ENCODE measurements at places on chromosomes 12 and 14.

DNA sequence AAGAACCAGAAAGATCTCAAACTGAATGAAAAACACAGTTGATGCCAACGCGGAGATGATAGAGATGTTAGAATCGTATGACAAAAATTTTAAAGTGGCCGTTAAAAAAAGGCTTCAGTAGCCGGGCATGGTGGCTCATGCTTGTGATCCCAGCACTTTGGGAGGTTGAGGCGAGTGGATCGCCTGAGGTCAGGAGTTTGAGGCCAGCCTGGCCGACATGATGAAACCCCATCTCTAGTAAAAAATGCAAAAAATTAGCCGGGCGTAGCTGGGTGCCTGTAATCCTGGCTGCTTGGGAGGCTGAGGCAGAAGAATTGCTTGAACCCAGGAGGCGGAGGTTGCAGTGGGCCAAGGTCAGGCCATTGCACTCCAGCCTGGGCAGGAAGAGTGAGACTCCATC lies 5.4 kb upstream of the ACVRL1 start:
- DNase-seq: no peak

GRCh38 chr14:37145395-37145794 lies 27.0 kb downstream of the SLC25A21 start:
- DNase-seq: no peak

- peak; percentile 6 for DNase-seq
Measured at GRCh38 chr12:23834076-23834475, 115.4 kb downstream of the SOX5 start.

GRCh38 chr14:50062438-50063085 lies 53.8 kb downstream of the VCPKMT start:
- peak; percentile 80 for DNase-seq

DNA sequence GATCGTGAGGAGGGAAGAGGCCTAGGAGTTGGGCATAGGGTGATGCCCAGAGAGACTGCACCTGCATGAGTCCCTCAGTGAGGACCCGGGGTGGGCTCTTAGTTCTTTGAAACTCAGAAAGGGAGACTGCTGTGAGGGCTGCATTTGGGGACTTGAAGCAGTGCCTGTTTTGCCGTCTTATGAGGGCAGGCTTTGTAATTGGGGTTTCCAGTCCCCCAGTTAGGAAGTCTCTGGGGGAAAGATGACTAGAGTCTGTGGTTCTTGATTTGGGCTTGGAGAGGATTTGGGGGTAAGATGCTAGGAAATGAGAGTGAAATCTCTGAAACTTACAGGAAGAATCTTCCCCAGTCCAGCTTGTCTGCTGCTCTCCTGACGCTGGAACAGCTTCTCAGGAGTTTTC lies 99.6 kb downstream of the ARF6 start:
- DNase-seq: no peak

- DNase-seq: peak; percentile 16
Measured at GRCh38 chr12:131833896-131834641, 5.9 kb downstream of the MMP17 start.

DNA sequence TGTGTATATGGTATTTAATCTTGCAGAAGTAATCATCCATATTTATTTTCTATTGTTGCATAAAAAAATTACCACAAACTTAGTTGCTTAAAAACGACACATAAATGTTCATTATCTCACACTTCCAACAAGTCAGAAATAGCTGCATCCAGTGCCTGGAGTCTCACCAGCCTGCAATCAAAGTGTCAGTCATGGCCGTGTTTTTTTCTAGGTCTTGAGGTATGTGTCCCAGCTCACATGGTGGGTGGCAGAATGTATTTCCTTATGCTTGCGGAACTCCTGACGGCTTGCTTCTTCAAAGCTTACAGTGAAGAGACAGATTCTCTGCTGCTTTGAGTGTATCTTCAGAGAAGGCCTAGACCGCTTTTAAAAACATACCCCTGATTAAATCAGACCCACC lies 670.2 kb upstream of the LMO3 start:
- DNase-seq: no peak

DNA sequence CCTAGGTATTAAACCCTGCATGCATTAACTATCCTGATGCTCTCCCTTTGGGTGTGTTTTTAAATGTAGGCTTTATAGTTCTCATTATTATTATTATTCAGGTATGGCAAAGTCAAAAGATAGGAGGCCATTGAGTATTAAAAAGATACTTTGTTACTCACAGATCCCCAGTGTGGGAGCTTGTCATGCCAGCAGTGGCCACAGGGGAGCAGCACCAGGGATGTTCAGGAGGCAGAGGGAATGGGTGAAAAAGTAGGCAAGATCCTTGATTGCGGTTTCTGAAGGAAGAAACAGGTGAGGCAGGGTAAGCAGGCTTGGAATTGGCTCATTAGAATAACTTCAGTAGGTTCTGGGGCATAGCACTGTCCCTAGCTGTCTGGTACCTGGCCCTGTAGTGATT lies 382.2 kb downstream of the MED13L start:
- DNase-seq: no peak

All from astrocyte (in vitro differentiated cells and primary cell).